Bronchial epithelial cell (primary cell): ENCODE measurements at places on chromosomes 3 and 15.
A peak's percentile ranks its signal among the peaks of the same experiment; 100 is the strongest.

GRCh38 chr3:21042184-21042583, 708.8 kb downstream of the ZNF385D start:
- DNase-seq, result no peak

DNA sequence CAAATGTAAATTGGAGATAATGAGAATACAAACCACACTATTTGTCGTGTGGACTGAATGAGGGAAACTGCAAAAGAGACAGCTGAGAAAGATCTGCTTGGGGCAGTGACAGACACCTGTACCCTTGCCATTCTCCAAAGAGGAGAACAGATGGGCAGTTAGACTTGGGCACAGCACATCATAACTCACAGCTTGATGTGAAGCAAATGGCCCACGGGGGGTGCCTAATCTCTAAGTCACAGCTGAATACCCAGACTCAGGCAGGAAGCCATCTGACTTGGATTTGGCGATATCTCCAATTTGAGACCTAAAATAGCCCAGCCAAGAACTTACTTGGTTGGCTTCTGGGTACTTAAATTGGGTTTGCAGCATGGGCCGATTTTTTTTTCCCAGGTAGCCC, 10.0 kb upstream of the SLC6A11 start:
- no peak for DNase-seq

GRCh38 chr3:157373783-157374182, 62.9 kb upstream of the PTX3 start:
- DNase-seq, result no peak

GRCh38 chr3:184739594-184740505, 28.0 kb upstream of the MAGEF1 start:
- DNase-seq, result peak; percentile 56

GRCh38 chr3:468172-468571, 271.6 kb downstream of the CHL1 start:
- peak; percentile 8 for DNase-seq
